ENCODE measurements at places on chromosomes 1 and 21.

DNA sequence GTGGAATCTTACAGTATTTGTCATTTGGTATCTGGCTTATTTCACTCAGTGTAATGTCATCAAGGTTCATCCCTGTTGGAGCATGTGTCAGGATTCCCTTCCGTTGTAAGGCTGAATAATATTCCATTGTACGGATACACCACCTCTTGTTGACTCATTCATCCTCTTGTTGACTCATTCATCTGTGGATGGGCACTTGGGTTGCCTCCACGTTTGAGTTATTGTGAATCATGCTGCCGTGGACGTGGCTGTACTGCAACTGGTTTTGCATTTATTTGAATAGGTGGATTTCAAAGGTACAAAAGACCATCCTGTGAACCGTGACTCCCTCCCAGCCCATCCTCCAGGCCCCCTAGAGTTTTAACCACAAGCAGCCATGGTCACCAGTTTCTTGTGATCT lies 11.9 kb upstream of the TCP10L start:
- DNase-seq = no peak
- no peak overlapping the region for H3K27ac ChIP-seq
- H3K4me1 ChIP-seq = no peaks in the 10 kb centered on the region
- H3K27me3 ChIP-seq = no peaks in the 10 kb centered on the region
- peaks cover 10% of the 10 kb centered on the region for H3K36me3 ChIP-seq

DNA sequence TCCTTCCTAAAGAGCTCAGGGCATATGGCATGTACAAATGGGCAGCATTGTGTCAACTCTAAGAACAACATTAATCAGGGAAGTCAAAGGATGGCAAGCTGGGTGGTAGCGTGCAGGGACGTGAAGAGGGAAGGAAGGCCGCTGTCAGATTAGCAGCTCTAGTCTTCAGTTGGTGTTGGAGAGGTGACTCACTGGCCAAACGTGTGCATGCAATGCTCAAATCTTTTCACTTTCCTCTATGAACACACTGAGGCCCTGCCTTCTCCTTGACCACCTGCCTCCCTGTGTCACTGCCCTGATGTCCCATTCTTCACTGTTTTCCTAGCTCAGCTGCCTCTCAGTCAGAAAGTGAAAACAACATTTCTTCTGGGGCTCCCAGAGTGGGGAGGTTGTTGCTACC lies 5.9 kb upstream of the PIGR start:
- H3K4me3 ChIP-seq = no peak overlapping the region
- no peaks in the 10 kb centered on the region for H3K27me3 ChIP-seq
- H3K4me1 ChIP-seq = no peaks in the 10 kb centered on the region

DNA sequence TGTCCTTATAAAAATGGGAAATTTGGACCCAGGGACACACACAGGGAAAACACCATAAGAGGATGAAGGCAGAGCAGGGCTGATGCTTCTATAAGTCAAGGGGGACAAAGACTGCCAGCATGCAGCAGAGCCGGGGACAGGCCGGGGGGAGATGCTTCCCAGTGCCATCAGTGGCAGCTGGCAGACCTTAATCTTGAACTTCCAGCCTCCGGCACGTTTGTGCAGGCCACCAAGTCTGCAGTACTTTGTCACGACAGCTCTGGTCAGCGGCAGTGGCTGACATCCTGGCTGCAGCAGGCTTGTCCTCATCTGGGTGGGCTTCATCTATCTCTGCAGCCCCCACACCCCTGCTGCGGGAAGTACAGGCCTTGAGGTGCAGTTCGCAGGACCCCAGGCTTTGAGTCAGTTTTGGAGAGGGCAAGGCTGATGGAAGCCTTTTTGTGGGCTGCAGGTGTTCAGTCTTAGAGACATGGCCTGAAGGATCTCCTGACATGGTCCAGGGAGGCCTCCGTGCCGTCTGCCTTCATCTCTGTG lies 186.0 kb downstream of the DYRK1A start:
- H3K36me3 ChIP-seq = no peaks in the 10 kb centered on the region
- no peaks in the 10 kb centered on the region for H3K27me3 ChIP-seq
- DNase-seq = peak; percentile 8
- H3K4me1 ChIP-seq = no peaks in the 10 kb centered on the region
- H3K4me3 ChIP-seq = no peak overlapping the region

- no peaks in the 10 kb centered on the region for H3K4me1 ChIP-seq
- DNase-seq = no peak
- no peak overlapping the region for H3K4me3 ChIP-seq
- H3K27ac ChIP-seq = no peak overlapping the region
- H3K27me3 ChIP-seq = no peaks in the 10 kb centered on the region
- H3K36me3 ChIP-seq = no peaks in the 10 kb centered on the region
These were observed 12.6 kb upstream of the LAPTM5 start for GRCh38 chr1:30770150-30770549.

DNA sequence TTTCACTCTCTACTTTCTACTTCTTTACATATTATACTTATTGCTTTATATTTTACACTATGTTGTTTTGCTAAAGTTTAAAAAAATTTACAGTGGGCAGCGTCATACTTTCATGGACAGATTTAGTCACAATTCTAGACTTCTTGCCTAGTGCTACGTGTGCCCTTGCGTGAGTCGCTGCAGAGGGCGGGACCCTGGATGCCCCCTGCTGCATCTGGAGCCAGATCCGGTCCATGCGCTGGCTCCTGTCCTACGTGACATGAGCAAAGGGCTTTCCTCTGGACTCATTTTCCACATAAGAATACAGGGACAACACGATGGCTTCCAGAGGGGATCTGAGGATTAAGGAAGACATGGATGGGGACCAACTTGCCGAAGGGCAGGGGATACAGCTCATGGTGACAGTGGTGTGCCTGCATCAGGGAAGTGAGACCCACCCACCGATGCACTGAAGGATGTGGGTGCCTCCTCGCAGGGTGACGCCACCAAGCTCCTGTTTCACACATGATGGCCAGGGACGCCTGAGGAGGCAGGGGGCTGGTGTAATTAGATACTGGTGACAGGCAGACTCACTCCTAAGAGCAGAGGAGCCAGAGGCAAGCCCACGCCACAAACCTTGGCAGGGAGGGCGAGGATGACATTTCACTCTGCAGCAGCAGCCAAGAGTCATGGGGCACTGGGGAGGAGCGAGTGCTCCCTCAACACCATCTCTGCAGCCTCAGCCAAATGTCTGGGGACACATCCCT lies 86.6 kb downstream of the DMRTB1 start:
- H3K27me3 ChIP-seq = no peaks in the 10 kb centered on the region
- no peaks in the 10 kb centered on the region for H3K4me1 ChIP-seq
- no peaks in the 10 kb centered on the region for H3K36me3 ChIP-seq
- no peak overlapping the region for H3K4me3 ChIP-seq

- H3K4me3 ChIP-seq = no peak overlapping the region
- H3K27me3 ChIP-seq = no peaks in the 10 kb centered on the region
- H3K27ac ChIP-seq = peak overlapping the region; percentile 90
- DNase-seq = peak; percentile 52
- no peaks in the 10 kb centered on the region for H3K36me3 ChIP-seq
These were observed 89.5 kb downstream of the KCNJ15 start for GRCh38 chr21:38346286-38346685.

DNA sequence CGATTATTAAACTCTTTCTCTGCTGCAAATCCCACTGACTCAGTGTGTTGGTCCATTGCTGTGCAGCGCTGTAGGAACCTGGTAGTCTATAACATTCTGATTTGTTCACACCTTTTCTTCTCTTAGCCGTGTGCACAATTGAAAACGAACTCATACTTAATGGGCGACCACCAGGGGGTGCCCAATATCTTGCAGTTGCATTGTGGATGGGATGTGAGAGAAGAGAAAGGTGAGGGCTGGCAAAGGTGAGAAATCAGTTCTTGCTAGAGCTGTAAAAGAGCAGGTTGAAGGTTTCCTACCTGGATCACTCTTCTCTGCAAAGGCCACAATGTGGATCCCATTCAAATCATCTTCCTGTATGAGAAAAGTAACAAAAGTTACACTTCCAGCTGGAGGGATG lies 51.0 kb downstream of the CASQ2 start:
- DNase-seq = no peak
- no peaks in the 10 kb centered on the region for H3K27me3 ChIP-seq

Measured in ascending aorta (tissue), 2 donors.